Activated T-helper 1 cell treated with anti-CD3 and anti-CD28 coated beads, Interleukin-12 subunit alpha, Interleukin-12 subunit beta, Interleukin-2, Interleukin-4 antibody, amounts not matched to agents 30 ng/mL and 10 ng/mL and 1 ng/mL, durations not matched to agents 14 hours and 24 hours and 36 hours (primary cell): ENCODE measurements at places on chromosomes 12 and 14. TPM values are rescaled to one million over a fixed set of nuclear protein-coding genes. Genes with fewer than 3 reads are reported as not detected.
A peak's percentile ranks its signal among the peaks of the same experiment; 100 is the strongest.

DNA sequence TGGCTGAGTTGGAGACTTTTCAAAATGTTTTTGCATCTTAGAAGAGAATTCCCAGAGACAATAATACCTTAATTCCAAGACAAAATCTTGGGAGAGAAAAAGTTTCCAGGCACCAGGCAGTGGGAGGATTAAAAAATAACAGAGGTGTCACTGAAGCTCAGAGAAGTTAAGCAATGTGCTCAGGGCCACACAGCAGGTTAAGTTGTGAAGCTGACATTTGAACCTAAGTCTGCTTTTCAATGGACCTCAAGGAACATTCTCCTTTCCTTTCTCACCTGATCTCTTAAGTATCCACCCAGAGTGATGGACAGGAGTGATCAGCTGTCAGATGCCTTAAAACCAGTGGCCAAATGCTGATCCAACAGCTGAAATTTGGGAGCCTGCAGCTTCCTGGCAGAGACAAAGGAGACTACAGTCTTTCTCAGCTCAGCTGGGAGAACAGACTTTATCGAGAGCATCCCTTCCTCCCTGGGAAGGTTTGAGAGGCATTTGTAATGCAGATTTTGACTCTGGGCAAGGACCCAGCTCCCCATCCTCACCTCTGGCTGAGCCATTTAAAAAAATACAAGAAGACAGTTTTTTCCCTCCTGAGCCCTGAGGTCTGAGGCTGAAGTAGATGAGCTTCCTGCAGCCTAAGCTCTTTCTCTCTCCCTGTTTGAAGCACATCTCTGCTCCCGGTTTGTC is 174.9 kb upstream of the RPH3A start:
- no peak overlapping the region for H3K27ac ChIP-seq
- H3K36me3 ChIP-seq = no peaks in the 10 kb centered on the region
- no peaks in the 10 kb centered on the region for H3K4me1 ChIP-seq
- H3K4me3 ChIP-seq = no peak overlapping the region

DNA sequence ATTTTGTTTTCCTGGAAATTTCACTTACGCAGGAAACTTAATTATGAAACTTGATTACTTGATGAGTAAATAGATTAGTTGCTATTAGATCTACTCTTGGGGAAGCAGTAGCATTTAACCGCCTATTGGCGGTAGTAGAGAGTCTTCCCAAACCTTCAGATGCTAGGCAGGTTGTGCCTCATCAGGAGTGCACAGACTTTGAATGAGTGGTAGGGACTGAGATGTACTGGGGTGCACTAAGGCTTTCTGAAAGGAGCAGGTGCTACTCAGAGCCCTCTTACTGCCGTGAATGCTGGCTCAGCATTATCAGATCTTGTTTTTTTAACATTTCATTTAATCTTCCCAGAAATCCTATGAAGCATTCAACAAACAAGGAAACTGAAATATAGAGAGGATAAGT is 7.7 kb downstream of the GATC start:
- no peak for DNase-seq
- no peak overlapping the region for H3K27ac ChIP-seq
- no peak overlapping the region for H3K4me3 ChIP-seq
- H3K4me1 ChIP-seq = peaks cover 13% of the 10 kb centered on the region

GRCh38 chr12:122610207-122610606 is 83.2 kb downstream of the KNTC1 start:
- H3K4me1 ChIP-seq = no peaks in the 10 kb centered on the region
- no peak overlapping the region for H3K27ac ChIP-seq
- no peaks in the 10 kb centered on the region for H3K27me3 ChIP-seq
- H3K4me3 ChIP-seq = no peak overlapping the region
- no peak for DNase-seq

GRCh38 chr14:106876711-106877110 is 1350.3 kb downstream of the TMEM121 start:
- DNase-seq = no peak
- peaks cover 15% of the 10 kb centered on the region for H3K27me3 ChIP-seq
- H3K27ac ChIP-seq = no peak overlapping the region
- no peak overlapping the region for H3K4me3 ChIP-seq
- no peaks in the 10 kb centered on the region for H3K36me3 ChIP-seq

GRCh38 chr12:16857456-16857923 is 251.5 kb upstream of the LMO3 start:
- H3K4me3 ChIP-seq = no peak overlapping the region
- no peaks in the 10 kb centered on the region for H3K4me1 ChIP-seq
- H3K36me3 ChIP-seq = no peaks in the 10 kb centered on the region

DNA sequence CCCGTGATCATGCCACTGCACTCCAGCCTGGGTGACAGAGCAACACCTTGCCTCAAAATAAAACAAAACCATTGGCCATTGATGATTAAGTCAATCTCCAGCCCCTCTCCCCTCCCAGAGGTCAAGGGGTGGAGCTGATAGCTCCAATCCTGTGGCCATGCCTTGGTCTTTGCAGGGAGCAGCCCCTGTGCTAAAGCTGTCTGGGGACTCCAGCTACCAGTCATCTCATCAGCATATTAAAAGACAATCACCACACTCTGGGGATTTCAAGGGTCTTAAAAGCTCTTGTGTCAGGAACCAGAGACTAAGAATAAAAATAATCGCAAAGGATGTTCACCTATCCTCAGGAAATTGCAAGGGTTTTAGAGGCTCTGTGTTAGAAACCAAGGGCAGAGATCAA is 30.6 kb downstream of the HCAR2 start:
- no peaks in the 10 kb centered on the region for H3K4me1 ChIP-seq
- no peaks in the 10 kb centered on the region for H3K36me3 ChIP-seq
- no peak overlapping the region for H3K4me3 ChIP-seq
- peaks cover 6% of the 10 kb centered on the region for H3K27me3 ChIP-seq
- no peak overlapping the region for H3K27ac ChIP-seq
- no peak for DNase-seq

DNA sequence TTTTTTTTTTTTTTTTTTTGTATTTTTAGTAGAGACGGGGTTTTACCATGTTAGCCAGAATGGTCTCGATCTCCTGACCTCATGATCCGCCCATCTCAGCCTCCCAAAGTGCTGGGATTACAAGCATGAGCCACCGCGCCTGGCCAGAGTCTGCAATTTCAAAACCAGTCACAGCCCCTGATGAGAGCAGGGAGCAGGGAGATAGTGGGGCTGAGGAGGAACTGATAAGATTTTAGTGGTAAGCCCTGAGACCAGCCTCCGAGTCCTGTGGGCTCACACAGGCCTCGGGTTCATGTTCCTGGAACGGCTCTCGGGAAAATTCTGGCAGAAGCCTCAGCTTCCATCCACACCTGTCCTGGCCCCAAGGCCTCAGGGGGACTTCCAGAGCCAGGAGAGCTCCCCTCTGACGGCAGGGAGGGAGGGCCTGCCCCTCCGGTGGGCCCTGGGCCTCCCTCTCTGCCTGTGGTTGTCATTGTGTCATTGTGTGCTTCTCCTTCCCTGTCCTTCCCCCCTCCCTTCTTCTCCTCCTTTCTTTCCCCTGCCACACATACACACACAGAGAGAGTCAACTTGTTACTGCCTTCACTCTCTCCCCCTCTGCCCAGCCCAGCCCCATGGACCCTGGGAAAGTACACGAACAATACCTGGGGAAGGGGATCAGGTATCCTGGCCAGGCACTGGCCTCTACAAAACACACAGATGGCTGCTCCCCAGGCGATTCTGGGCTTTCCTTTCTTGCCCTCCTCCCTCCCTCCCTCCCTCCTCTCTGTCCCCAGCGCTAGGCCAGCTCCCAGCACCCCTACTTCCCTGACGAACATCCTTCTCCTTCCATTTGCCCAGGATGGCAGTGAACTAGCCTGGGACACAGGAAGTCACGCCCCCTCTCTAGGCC is 294.1 kb downstream of the DPF3 start:
- peaks cover 31% of the 10 kb centered on the region for H3K27me3 ChIP-seq
- no peak overlapping the region for H3K4me3 ChIP-seq
- no peak overlapping the region for H3K27ac ChIP-seq

DNA sequence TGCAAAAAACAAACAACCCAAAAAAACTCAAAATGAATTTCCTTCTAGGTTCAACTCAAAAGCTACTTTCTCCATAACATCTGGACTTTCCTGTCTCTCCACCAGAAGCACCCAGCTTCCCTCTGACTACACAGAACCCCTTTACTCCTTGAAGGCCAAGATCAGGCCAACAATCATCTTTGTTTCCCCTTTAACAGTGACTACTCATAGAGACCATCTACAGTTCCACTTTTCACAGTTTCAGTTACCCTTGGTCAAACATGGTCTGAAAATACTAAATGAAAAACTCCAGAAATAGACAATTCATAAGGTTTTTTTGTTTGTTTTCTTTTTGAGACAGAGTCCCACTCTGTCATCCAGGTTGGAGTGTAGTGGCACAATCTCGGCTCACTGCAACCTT is 11.8 kb downstream of the GCH1 start:
- peaks cover 54% of the 10 kb centered on the region for H3K4me1 ChIP-seq
- H3K27ac ChIP-seq = peak overlapping the region; percentile 11
- no peak for DNase-seq
- H3K36me3 ChIP-seq = peaks cover 14% of the 10 kb centered on the region
- H3K27me3 ChIP-seq = no peaks in the 10 kb centered on the region

DNA sequence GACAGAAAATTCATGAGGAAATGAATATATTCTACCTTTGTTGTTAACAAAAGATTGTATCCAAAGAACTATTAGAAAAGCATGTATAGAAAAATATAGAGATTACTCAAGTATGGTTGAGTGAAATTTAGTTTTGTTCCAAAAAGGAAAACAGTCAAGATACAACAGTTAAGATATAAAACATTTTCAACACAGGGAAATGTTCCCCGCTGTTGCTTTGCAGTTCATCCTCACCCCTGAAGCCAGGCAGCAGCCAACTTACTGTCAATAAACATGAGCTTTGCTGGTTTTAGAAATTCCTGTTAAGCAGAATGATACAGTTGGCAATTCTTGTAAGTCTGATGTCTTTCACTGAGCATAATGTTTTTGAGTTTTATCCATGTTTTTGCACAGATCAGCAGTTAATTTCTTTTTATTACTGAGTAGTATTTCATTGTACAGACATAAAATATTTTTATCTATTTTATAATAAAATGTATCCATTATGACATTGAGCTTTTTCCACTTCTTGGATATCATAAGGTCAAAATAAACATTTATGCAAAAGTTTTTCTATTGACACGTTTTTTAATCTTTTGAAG is 1.2 kb upstream of the CLEC2B start:
- DNase-seq = no peak
- peaks cover 36% of the 10 kb centered on the region for H3K4me1 ChIP-seq
- H3K4me3 ChIP-seq = peak overlapping the region; percentile 93
- H3K27ac ChIP-seq = peak overlapping the region; percentile 97
- H3K27me3 ChIP-seq = no peaks in the 10 kb centered on the region
- H3K36me3 ChIP-seq = peaks cover 3% of the 10 kb centered on the region

DNA sequence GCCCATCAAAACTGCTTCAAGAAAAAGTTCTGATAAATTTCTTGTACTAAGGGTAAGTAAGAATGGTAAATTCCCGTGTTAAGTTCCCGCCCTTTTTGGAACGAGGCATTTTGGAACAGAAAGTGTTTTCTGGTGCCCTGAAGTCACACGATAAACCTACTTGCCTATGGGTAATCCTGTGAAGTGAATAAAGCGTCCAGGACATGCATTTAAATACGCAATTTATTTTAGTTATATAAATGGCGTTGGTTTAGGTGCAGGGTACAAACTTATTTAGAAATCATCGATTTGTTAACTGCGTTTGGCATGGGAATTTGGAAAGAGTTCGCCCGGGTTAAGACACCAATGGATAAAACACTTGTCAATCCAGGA is 715 bp upstream of the RAP1B start:
- peaks cover 32% of the 10 kb centered on the region for H3K36me3 ChIP-seq
- H3K27me3 ChIP-seq = no peaks in the 10 kb centered on the region
- H3K4me1 ChIP-seq = peaks cover 46% of the 10 kb centered on the region
- peak overlapping the region; percentile 87 for H3K4me3 ChIP-seq
- no peak for DNase-seq

- H3K36me3 ChIP-seq = no peaks in the 10 kb centered on the region
- H3K27me3 ChIP-seq = peaks cover 27% of the 10 kb centered on the region
- no peaks in the 10 kb centered on the region for H3K4me1 ChIP-seq
- H3K27ac ChIP-seq = no peak overlapping the region
- no peak overlapping the region for H3K4me3 ChIP-seq
- DNase-seq = no peak
These were observed 52.3 kb upstream of the DLK1 start for GRCh38 chr14:100674428-100674827.

DNA sequence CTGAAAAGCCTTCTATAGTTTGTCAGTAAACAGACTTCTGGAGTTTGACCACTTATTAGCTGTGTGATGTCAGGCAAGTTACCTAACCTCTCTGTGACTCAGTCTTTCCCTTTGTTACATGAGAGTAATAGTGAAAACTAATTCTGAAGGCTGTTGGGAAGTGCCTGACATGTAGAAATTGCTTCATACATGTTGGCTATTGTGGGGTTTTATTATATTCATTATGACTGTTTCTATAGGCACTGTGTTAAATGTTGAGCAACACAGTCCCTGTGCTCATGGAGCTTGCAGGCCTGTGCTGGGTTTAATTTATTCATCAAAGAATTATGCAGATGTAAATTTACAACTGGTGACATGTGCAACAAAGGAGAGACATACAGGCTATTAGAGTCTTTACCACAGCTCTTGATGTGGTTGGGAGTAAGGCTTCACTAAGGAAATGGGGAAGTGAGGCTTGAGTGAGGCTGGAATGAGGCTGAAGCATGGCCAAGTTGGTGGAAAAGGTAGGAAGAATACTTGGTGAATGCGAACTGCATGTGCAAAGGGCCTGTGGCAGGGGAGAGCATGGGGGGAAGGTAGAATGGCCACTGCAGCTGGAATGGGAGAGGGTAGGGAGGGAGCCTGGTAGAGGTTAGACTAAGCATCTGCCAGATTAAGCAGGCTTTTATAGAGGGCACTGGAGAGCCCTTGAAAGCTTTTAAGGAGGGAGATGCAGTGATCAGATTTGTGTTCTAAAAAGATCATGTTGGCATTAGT is 236.4 kb upstream of the CRY1 start:
- H3K27me3 ChIP-seq = no peaks in the 10 kb centered on the region
- H3K4me3 ChIP-seq = peak overlapping the region; percentile 29
- peaks cover 86% of the 10 kb centered on the region for H3K4me1 ChIP-seq
- DNase-seq = no peak
- H3K27ac ChIP-seq = peak overlapping the region; percentile 72

GRCh38 chr12:116443821-116444589 is 115.2 kb upstream of the MAP1LC3B2 start:
- DNase-seq = no peak
- no peaks in the 10 kb centered on the region for H3K4me1 ChIP-seq
- no peak overlapping the region for H3K27ac ChIP-seq
- H3K36me3 ChIP-seq = no peaks in the 10 kb centered on the region

GRCh38 chr14:100834794-100835547 is 9.1 kb downstream of the MEG3 start:
- H3K4me1 ChIP-seq = no peaks in the 10 kb centered on the region
- no peak overlapping the region for H3K27ac ChIP-seq
- no peaks in the 10 kb centered on the region for H3K36me3 ChIP-seq
- no peak overlapping the region for H3K4me3 ChIP-seq

The CALCOCO1 gene
- 17.4 and 19.2 TPM in 2 replicates for total RNA-seq

The INSM2 gene
- not detected in 2 replicates for total RNA-seq

The CD27 gene
- total RNA-seq = 82.1 and 82.3 TPM in 2 replicates

The PRB2 gene
- total RNA-seq = not detected in 2 replicates

The KRT79 gene
- not detected in 2 replicates for total RNA-seq

The PRR13 gene
- 206 and 219 TPM in 2 replicates for total RNA-seq

The TEAD4 gene
- 11.5 and 12.1 TPM in 2 replicates for total RNA-seq

The MUCL1 gene
- total RNA-seq = not detected in 2 replicates

The CLEC14A gene
- not detected in 2 replicates for total RNA-seq
